Sigmoid colon (tissue), 7 donors: ENCODE measurements at places on chromosomes 7 and 10. TPM values are rescaled to one million over a fixed set of nuclear protein-coding genes. Genes with fewer than 3 reads are reported as not detected.

GRCh38 chr7:37432281-37432920 lies 16.3 kb downstream of the ELMO1 start:
- DNase-seq, result no peak

Gene PTPN12
- total RNA-seq, result 158 TPM

Gene BLOC1S2
- total RNA-seq, result 12.1 TPM

DNA sequence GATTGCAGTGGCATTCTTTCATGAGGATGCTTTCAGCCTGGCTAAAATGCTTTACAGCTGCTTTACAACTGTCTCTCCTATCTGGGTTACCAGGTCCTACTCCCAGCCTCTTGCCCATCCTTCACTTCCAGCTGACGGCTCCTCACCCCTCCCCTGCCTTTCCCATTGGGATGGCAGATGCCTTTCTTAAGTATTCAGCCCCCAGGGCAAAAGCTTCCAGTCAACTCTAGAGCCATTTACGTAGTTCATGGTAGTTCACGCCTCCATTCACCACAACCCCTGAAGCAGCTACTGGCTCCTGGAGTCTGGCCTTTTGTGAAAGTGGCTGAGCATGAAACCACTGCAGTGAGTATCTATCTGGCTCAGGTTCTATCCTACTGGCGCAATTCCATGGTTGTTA lies 17.2 kb upstream of the BMPER start:
- no peak for DNase-seq

GRCh38 chr7:99258501-99258900 lies 14.1 kb upstream of the MYH16 start:
- no peak for DNase-seq

Gene PVRIG
- not detected for total RNA-seq

GRCh38 chr7:11648980-11649379 lies 183.0 kb downstream of the THSD7A start:
- DNase-seq, result no peak

DNA sequence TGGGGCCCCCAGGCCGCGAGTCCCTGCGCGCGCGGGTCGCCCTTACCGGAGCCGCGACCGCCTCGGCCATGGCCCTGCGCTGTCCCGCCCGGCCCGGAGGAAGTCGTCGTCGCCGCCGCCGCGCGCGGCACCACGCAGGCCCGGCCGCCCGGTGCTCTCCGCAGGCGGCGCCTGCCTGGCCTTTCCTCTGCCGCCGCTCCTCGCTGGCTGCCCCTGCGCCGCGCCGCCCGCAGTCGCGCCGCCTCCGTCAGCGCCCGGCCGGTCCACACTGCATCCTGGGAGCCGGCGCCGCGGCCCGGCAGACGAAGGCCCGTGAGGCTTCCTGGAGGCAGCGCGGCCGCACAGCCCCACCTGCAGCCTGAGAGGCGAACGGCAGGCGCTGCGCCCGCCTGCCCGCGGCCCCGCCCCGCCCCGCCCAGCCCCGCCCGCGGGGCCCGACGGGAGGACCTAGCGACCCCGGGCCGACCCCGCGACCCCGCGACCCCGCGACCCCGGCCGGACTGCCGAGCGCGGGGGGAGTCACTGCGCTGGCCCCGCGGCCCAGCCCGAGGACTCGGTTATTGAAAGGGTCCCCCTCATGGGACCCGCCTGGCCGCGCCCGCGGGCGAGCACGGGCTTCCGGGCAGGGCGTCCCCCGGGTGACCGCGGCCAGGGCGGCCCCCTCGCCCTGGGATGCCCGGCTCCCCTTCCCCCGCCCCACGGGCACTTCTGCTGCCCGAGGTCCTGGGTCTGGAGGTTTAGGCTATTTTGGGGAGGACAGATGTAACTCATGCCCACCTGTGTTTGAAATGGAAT lies at the start of gene ZNF746:
Gene ZNF746 (minus strand): TSS at position 343 of the 795 bp plus-strand sequence. CDS start 273 bp downstream, at position 70.
- DNase-seq, result peak; percentile 89

Gene GRM8
- total RNA-seq, result 0.27 TPM

DNA sequence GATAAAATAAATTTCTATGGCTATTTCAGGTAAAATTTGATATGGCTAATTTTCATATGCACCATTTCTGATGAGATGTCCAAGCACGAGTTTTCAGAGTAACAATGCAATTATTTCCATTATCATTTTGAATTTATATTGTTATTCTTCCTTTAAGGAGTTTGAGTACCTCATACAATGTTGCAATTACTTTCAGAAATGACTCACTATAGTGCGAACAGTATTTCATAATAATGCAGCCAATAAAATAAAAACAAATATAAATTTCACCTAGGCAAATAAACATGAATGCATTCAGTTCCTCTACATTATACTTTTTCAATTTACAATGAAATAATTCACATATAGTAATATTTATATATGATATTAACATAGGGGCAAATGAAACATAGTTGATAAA lies 78.8 kb upstream of the LRRN3 start:
- no peak for DNase-seq

DNA sequence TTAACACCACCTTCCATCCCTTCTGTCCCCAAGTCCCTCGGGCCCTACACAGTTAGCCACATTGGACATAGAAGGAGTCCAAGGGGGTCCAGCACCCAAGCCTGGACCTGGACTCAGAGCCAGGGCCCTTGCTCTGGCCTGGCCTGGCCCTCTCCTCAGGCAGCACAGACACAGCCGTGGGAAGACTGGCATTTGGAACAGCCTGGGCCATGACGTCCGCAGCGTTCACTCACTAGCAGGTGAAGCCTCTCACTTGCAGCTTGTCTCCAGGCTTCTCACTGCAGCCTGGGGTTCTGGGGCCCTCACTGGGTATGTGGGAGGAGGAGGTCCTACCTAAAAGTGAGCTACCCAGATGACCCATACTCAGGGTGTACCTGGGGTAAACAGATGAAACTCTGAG lies 33.7 kb upstream of the AQP1 start:
- DNase-seq, result no peak

DNA sequence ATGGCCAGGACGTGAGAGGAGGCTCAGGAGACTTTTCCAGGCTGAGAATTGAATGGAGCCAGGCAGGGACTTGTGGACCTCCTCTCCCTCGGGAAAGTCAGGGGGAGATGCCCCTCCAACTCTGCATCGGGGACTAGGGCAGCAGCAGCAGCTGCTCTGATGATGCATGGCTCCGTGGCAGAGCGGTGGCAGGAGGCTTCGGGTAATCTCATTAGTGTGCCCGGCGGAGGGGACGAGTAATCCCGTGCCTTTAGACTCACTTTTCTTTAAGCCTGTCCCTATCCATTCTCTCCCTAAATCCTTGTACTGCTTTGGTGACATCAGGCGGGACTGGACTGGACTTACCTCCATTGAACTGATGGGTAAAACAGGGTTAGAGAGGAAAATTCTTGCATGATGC lies 75.1 kb downstream of the ZMIZ1 start:
- no peak for DNase-seq

Gene CARD11
- total RNA-seq, result 0.33 TPM

GRCh38 chr10:33653584-33654367 lies 319.3 kb upstream of the NRP1 start:
- no peak for DNase-seq

Gene TMEM229A
- total RNA-seq, result not detected

DNA sequence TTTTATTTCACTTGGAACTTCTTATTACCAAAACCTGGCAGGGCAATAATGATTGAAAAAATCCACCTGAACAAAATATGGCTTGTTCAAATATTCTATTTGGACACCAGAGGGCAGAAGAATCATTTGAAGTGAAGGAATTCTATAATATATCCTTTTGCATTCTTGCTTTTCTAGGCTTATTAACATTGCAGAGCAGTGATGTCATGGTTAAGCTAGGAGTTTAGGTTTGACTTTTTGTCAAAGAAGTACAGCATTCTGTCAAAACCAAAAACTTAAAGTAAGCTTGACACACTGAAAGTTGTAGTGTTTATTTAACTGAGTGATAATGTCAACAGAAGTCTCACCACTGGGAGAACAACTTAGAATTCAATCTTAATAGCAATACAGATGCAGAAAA lies 156.0 kb downstream of the SEMA3D start:
- DNase-seq, result no peak

DNA sequence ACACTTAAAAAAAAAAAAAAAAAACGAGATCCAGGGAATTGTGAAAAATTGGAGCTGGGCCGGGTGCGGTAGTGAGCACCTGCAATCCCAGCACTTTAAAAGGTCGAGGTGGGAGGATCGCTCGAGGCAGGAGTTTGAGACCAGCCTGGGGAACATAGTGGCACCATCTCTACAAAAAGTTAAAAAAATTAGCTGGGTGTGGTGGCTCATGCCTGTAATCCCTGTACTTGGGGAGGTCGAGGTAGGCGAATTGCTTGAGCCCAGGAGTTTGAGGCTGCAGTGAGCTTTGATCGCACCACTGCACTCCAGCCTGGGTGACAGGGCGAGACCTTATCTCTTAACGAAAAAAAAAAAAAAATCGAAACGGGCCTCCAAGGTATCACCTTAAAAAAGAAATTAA lies 2.0 kb downstream of the CLDN4 start:
- DNase-seq, result no peak

DNA sequence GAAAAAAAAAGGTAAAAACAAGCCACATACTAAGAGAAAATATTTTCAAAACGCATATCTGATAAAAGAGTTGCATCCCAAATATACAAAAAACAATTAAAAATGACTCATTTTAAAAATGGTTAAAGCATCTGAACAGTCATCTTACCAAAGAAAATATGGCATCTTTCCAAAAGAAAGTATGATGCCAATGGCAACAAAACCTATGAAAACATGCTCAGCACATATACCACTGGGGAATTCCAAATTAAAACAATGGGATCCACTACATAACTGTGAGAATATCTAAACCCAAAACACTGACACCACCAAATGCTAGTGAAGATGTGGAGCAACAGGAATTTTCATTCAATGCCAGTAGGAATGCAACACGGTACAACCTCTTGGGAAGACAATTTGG lies 39.3 kb downstream of the VSTM2A start:
- DNase-seq, result no peak

- DNase-seq, result no peak
These were observed 152.4 kb downstream of the ACTR3B start for GRCh38 chr7:152911922-152912321.

DNA sequence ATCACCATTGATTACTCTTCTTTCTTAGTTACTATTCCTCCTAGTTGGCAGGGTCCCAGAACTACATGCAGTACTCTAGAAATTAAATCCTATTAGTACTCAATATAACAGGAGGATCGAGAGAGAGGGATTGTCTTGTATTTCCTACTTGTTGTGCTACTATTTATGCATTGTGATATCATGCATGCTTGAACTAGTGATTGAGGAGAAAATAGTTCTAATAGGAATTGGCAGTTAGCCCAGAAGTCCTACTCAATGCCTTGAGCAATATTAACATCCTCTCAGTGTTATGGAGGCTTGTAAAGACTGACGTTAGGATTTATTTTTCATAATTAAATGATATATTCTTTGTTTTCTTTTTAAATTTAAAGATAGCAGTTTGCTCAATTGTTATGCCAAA lies 67.4 kb downstream of the FOXP2 start:
- DNase-seq, result no peak

GRCh38 chr10:122637376-122637775 lies 62.3 kb downstream of the C10orf120 start:
- peak; percentile 65 for DNase-seq

Gene PAPOLB
- 0.27 TPM for total RNA-seq
